ENCODE measurements at places on chromosomes 7 and 10. TPM values are rescaled to one million over a fixed set of nuclear protein-coding genes. Genes with fewer than 3 reads are reported as not detected.

DNA sequence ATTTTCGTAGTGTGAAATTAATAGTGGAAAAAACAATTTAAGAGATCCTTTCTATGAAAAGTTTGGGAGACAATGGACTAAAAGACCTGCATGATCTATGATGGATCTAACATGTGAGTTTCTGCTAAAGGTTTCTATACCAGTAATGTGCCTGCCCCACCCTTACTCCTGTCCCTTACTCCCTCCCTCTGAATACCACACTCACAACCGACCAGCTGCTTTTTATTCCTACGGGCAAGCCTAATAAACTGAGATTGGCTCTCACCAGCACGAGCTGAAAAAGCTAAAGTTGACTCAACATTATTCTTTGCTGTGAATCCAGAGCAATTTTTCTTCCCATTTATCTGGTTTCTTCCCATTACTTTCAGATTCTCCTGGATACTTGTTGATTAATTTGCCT lies 17.8 kb upstream of the REEP3 start:
- DNase-seq, result no peak

GRCh38 chr10:30160271-30160982 lies 101.0 kb upstream of the JCAD start:
- DNase-seq, result peak; percentile 22

- DNase-seq, result no peak
These were observed 92.1 kb upstream of the FAM133B start for GRCh38 chr7:92682330-92682729.

DNA sequence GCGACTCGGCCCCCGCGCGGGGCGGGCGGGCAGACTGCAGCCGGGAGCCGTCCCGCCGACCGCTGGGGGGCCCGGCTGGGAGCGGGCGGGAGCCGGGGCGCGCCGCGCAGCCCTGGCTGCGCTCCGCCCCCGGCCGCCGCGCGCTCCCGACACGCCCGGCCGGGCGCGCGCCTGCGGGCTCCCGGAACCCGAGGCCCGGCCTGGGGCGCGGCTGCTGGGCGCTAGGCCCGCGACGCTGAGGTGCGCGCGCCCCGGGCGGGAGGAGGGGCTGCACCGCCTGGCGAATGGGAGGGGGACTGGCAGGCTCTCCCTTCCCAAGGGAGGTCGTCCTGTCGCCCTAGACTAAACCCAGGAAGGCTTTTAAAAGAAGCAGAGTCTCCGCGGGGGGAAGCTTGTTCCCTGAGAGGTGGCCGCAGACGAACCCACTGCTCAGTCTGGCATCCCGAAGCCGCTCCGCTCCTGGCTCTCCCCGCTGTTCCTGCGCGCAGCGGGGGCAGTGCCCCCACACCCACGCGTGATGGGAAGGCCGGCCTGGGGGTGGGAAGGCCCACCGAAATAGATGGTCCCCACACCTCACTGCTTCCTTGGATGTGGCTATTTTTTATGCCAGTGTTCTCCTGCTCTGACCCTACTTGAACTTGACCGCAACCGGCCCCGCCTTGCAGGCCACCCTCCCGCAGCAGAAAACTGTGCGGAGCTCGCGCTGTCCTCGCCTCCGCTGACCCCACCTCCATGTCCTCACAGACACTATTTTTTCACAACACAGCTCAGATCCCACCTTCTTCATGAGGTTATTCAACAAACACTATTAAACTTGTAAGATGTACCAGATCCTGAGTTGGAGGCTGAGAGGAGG lies at the start of gene VOPP1:
VOPP1 (minus strand) TSS at position 125 of the 856 bp plus-strand sequence. CDS start 178 bp downstream, outside the sequence.
- DNase-seq, result peak; percentile 77

DNA sequence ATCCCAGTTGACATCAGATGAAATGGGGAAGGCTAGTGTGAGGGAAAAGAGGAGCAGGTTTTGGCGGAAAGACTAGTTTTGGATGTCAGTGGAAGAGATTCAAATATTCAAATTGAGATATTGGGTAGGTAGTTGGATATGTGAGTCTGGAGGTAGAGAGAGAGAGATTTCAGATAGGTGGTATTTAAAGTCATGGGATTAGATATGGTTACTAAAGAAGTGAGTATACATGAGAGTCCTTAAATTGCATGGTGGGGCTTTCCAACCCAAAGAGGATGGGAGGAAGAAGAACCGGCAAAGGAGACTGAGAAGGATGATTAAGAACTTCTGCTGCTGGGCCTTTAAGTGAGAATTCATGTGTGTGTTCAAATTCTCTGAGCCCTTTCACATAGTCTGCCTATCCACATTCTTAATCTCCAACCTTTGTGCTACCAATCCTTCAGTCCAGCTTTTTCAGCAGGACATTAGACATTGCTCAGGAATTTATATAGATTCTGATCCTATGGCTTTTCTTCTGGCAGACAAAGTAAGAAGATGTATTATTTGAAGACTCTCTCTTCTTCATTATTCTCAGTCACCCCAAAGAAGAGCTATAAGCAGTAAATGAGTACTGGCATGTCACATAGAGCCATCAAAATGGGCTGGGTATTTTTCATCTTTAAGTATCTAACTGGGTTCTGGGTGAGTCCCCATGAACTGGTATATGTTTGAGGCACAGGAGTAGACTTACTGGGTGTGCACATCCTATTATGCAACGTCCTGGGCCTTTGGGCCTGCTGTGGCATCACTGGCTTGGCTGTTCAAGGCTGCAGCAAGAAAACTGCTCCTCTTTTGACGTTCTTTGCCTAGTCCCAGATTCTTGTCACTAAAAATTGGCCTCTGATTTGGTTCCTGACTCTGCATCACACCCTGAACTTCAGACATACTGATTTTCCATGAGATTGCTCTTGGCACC lies 33.6 kb downstream of the ST7 start:
- no peak for DNase-seq

DNA sequence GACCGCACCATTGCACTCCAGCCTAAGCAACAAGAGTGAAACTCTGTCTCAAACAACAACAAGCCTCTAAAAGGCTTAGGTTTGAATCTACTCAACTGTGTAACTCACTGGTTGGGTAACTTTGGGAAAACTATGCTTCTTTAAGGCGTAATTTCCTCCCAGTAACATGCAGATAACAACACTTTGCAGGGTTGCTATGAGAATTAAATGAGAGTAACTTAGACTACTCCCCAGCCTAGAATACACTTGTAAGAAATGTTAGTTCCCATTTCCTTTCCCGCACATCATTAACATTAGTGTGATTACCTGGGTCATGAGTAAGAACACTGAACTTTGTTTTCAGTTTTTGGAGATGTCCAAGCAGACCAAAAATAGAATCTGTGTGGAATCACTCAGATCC lies 5.4 kb upstream of the MYPN start:
- no peak for DNase-seq

SH2D4B gene
- not detected for total RNA-seq

CTNNA3 gene
- total RNA-seq, result not detected

SGCE gene
- total RNA-seq, result not detected

Measured in HT-29 (cell line).